ENCODE measurements at places on chromosomes 6 and 20.
A peak's percentile ranks its signal among the peaks of the same experiment; 100 is the strongest.

DNA sequence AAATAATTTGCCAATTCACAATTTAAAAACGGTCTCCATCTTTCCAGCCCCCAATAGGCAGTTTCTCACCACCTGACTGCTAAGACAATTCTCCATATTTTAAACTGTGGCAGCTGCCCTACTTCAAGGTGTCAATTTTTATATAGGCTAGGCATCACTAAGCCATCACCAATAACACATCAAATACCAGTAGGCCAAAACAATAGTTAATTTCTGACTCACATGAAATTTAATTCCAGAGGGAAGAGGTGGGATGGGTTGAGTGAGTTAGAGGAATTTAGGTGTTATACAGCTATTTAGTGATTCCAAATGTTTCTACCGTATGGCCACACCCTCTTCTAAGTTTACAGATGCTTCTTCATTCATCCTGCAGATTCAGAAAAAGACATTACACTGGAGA lies 49.9 kb downstream of the GFRAL start:
- DNase-seq = no peak

GRCh38 chr6:105151644-105152043 lies 28.2 kb downstream of the POPDC3 start:
- no peak for DNase-seq

DNA sequence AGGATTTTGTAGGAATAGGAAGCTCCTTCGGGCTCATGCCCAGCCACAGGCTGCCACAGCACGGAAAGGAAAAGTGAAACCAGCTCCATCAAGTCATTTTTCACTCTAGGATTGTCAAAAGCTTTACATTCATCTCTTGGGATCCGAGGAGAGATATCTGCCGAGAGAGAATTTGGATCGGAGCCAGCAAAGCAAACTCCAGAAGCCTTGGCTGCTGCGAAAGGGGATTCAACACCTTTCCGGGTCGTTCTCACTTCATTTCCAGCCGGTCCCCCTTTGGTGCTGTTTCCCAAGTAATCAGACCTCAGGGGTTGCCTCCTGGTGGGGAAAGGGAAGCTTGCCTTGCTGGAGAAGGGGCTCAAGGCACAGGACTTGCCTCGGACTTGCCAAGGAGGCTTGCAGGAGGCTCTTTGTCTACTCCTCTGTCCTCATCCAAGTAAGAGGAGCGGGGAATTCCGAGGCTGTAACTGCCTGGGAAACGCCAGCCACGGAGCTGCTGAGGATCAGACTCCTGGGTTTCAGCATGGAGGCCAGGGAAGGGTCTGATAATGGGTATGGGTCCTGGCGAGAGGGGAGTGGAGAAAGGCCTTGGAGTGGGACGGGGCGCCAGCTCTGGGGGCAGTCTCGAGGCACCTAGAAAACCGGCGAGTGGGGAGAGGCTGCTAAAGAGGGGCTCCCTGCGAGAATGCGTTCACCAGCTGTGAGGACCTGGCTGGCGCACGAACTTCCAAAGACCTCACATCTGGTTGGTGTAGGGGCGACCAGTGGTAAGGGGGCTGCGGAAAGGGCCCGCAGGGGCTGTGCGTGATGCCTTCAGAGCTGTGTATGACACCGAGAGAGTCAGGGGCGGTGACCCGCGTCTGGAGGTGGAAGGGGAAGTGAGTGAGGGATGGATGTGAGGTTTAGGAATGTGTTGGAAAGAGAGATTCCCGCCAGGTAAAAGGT lies 702 bp downstream of the ETV7 start:
- peak; percentile 31 for DNase-seq

DNA sequence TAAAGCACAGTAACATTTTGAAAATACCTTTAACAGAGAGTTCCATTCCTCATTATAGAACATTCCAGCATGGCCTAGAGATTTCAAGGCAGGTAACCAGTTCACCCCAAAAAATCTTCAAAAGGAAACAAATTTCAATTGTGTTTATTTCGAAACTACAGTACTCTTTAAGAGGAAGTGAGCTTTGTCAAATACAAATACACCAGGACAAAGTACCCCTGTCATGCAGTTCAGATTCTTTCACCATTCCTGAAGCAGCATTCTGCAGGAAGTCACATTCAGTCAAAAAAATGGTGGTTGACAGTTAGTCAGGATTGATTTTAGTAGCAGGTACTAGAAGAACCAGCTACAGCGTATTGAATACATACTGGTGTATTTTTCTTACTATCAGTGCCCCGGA lies 89.6 kb upstream of the RIN2 start:
- no peak for DNase-seq

DNA sequence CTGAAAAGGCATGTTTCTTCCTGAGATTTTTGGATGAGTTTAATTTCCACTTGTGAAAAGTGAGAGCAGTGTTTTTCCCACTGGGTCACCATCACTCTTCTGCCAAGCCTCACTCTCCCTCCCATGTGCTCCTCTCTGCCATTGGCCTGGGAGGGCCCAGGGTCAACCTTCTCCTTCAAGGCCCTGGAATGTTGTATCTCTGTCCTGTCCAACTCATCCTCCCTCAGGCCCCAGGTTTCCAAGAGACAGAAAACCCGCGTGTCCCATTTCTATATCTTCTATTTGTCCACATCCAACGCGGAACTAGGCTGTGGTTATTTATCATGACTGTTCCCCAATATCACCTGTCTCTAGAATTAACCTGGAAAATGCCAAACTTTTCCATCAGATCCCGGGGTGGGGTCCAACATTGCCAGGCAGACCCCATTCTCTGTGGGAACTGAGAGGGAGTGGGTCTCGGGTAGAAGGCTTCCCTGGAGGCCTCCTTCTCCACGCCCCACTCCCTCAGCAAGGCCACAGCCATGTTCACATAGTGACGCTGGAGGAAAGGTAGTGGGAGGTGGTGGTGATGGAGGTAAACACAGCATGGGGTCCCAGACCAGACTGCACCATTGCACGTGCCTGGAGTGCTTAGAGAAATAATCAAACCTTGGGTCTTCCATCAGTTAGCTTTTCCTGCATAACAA lies 173.5 kb downstream of the SCP2D1 start:
- no peak for DNase-seq

- DNase-seq = no peak
Observed at GRCh38 chr6:168542301-168542700, 101.3 kb downstream of the SMOC2 start.

GRCh38 chr6:11580686-11581405 lies 43.3 kb downstream of the TMEM170B start:
- no peak for DNase-seq

DNA sequence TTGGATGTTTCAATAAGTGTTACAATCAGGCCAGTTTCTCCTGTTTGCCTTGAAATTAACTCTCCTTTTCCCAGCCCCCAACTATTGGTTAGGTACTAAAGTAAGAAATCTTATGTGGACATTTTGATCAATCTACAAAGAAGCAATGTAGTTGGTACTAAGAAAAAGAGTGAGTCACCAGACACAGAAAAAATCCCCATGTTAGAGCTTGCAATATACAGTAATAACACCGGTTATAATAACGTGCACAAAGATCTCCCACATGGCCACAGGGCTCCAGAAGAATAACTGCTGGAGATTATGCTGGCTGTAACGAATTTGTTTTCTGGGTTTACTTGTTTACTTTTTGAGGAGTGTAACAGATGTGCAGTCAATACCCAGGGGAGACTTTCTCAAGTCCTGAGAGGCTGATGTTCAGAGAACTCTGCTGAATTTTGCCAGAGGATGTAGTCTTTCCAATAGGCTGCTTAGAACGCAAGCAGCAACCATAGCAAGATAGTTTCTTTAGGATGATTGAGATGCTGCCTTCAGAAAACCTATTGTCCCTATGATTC lies 166.2 kb upstream of the SPACA1 start:
- no peak for DNase-seq

DNA sequence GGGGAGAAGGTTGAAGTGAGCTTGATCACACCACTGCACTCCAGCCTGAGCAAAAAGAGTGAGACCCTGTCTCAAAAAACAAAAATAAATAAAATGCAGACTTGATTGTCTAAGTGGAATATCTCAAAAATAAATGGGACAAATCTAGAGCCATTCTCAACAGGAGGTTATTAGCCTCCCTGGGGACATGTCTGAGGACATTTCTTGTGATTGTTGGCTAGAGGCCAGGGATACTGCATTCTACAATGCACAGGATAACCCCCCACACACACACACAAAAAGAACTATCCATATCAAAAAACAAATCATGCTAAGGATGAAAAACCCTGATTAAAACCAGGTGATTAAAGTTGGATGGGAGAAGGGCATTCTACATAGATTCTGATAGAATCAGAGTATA lies 37.5 kb downstream of the FAM217A start:
- no peak for DNase-seq

DNA sequence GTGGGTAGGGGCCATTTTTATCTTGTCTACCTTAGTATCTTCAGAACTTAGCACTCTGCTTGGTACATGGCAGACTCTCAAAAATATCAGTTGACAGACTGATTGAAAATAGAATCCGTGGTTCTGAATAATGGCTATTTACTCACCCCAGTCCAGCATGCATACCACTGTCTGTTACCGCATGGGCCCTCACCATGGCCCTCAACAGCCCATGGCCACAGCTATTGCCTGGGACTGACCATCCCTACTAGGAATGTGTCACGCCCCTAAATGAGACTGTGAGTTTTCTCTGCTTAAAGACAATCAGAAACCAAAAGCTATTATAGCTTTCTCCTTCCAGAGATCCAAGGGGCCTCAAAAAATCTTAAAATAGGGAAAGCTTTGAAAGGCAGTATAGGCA lies 207.7 kb downstream of the ATXN1 start:
- DNase-seq = no peak

- DNase-seq = no peak
Observed at GRCh38 chr6:3190779-3191178, 33.4 kb upstream of the TUBB2A start.

GRCh38 chr6:160678744-160679401 lies 14.8 kb upstream of the LPA start:
- no peak for DNase-seq
